ENCODE measurements at places on chromosomes 13 and 19.

DNA sequence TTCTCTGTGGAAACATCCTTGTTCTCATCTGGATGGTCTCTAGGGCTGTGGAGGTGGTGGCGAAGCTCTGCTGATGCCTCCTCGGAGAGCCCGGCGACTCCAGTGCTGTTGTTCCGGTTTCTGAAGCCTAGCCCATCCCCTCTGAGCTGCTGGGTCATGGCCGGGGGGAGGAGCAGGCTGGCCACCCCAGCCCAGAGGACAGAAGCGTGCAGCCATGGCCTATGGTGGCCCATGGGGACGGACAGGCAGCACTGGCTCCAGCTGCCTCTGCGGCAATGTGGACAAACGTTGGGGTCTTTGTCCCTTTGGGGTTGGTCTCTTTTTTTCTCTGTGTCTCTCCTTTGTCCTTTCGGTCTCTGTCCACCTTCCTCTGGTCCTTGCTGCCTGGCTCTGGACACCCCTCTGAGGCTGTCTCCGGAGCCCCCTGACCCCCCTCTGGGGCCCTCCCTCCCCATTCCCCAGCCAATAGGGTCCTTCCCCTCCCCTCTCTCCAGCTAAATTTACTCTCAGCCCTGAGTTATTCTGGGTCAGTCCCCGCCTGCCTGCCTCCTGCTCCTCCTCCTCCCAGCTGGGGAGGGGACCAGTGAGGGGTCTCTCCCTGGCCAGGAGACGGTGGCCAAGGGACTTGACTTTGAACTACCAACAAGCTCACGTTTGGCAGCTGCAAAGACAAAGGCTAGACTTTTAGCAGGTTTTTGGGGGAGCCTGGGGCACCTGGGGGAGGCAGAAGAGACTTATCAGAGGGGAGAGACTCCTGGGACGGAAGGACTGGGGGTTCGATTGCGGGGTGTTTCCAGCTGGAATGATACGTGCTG, at the start of gene HRC:
HRC (minus strand) TSS at position 392 of the 815 bp plus-strand sequence; CDS start at position 233, 159 bp downstream.
- no peak for DNase-seq

GRCh38 chr13:27321468-27322431, 51.1 kb downstream of the RASL11A start:
- DNase-seq: no peak

GRCh38 chr13:101262306-101262705, 154.0 kb downstream of the NALCN start:
- no peak for DNase-seq

GRCh38 chr13:107730813-107731212, 484.5 kb downstream of the LIG4 start:
- peak; percentile 4 for DNase-seq

DNA sequence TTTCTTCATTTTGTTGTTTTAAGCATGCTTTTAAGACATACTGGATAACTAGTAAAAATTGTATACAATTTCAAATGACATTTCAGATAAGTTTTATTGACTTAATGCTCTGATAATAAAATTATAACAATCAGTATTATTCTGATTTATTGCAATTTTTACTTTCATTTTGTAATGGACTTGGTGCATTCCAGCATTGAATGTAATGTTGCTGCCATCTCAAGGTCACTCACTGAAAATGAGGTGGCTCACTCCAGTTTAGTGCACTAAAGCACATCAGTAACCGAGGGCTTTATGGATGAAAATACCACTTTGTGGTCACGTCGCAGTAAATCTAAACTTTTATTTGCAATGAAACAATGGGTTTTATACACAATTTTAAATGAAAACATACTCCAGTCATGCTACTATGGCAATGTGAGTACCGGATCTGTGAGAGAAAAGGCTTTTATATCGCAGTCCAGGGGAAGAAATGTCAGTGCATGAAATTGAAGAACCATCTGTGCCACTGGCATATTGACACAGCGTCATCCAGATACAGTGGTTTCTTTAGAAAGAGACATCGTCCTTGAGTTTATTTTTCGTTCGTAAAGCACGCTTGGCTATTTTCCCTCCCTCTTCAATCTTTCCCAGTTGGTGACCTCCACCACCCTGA, 20.7 kb upstream of the ZNF507 start:
- no peak for DNase-seq

DNA sequence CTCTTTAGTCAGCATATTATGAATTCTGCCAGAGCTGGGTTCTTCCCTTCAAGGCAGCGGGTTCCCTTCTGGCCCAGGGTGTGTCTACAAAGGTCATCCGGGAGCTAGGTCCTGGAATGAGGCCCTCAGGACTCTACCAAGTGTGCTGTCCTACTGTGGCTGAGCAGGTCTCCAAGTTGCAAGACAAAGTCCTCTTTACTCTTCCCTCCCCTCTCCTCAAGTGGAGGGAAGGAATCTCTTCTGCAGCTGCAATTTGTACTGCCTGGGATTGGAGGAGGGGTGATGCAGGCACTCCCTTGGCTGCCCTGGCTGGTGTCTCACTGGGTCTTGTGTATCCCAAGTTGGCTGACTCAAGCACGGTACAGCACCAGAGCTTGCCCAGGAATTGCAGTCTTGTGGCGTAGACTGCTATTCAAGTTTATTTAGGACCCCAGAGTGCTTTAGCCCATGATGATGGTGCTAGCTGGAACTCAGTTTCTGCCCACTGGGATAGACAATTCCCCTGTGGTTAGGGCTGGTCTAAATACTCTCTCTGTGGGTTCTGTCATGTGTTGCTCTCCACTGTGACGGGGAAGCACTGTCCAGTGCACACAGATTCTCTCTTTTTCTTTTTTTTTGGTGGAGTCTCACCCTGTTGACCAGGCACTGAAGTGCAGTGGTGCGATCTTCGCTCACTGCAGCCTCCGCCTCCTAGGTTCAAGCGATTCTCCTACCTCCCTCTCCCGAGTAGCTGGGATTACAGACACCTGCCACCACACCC, 28.5 kb downstream of the RFC3 start:
- no peak for DNase-seq

DNA sequence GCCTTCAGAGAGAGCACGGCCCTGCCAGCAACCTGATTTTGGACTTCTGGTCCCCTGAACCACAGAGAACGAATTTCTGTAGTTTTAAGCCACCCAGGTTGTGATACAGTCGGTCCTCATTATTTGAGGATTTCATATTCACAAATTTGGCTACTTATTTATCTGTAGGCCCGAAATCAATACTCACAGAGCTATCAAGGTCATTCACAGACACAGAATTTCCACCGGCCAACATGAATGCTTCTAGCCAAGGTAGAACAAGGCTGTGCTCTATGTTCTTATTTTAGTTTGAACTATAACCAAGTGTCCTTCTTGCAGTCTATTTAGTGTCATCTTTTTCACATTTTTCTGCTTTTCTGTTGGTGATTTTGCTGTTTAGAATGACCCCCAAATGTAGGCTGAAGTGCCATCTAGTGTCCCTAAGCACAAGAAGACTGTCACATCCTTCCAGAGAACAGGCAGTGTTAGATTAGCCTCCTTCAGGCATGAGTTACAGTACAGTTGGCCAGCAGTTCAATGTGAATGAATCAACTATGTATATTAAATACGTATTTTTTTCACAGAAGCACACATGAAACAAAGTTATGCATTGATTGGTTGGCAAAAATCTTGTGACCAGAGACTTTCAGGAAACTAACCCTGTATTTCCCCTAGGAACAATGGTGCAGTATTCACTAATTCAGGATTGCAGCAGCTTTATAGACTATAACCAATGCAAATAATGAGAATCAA, 63.5 kb downstream of the C13orf42 start:
- no peak for DNase-seq

GRCh38 chr19:5697890-5698634, 8.0 kb downstream of the RPL36 start:
- no peak for DNase-seq

DNA sequence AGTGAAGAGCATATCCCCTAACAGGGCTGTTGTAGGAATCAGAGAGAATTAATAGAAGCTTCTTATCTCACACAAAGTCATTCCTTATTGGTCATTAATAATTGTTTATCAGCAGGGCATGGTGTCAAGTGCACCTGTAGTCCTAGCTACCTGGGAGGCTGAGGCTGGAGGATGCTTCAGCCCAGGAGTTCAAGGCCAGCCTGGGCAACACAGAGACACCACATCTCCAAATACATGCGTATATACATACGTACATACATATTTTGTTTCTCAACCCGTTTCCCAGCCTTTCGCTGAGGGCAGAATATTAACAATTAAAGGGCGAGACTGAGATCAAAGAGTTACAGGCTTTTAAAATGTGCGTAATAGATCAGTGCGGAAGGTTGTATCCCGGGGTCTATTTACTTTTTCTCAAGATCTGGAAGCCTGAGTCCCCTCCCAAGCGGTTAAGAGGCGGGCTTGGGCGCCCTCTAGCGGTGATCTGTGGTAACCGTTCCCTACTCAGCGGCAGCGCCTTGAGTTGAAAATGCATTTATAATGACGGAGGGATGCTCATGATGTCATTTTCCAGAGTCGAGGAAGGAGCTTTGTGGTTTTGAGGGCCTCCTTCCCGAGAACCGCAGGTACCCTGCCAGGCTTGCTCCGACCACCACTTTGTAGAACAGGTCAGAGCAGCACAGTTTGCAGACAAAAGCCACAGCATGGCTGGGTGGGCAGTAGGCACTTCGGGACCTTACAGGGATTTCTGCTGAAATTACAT, 169.6 kb upstream of the GPR12 start:
- no peak for DNase-seq

DNA sequence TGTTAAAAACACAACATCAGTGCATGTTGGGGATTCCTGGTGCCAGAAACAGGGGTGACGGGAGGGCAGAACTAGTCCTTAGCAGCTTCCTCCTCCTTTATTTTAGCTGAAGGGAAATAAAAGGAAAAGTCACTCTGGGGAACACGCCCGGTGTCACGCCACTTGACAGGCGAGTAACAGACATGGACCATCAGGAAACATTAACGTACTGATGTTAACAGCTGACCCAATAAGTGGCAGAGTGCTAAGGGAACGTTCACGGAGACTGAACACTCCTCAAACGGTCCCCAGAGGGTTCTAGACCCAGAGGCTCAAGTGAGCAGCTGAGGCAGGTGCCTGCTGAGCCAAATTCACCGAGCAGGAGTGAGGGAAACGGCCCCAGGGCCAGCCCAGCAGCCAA, 13.9 kb upstream of the EIF3G start:
- no peak for DNase-seq

GRCh38 chr19:31258211-31259052, 90.8 kb downstream of the TSHZ3 start:
- no peak for DNase-seq

- no peak for DNase-seq
These were observed 27.3 kb downstream of the CARM1 start for GRCh38 chr19:10898633-10899032.

- peak; percentile 16 for DNase-seq
These were observed 11.6 kb upstream of the HTR2A start for GRCh38 chr13:46908501-46908900.

DNA sequence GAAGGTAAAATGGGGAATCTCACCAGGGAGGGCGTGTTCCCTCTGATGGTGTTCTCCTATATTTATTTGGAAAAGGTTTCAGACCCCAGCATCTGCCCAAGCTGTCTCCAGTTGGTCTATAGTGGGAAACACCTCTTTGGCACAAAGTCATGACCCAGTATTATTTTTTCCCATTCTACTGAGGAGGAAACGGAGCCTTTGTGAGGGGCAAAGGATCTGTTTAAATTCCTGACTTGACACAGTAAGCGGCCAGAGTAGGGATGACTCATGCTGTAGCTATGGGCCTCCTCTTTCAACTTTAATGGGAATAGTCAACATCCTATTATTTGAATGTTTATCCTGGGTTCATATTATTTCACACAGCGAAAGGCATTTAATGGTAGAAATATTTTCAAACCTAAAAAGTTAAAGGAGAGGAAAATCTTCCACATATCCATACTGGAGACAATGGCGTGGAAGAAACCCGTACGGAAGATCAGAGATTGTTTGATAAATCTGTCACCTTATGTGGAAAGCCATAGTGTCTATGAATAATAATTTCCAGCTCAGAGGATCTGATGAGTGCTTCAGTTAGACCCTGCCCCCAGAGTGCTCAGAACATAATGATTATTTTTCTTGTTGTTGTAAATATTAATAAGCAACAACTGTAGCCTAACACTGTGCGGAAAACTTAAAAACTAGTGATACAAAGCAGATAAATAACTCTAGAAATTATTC, 126.0 kb downstream of the FOXO1 start:
- DNase-seq: no peak

DNA sequence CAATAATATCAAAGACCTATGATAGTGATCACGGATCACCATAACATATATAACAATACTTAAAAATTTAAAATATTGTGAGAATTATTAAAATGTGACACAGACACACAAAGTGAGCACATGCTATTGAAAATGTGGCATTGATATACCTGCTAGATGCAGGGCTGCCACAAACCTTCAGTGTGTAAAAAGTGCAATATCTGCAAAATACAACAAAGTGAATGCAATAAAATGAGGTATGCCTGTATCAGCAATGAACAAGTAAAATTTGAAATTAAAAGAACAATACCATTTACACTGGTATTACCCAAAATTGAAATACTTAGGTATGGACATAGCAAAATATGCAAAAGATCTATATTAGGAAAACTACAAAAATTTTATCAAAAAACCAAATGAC, 1217.8 kb upstream of the PCDH20 start:
- no peak for DNase-seq

DNA sequence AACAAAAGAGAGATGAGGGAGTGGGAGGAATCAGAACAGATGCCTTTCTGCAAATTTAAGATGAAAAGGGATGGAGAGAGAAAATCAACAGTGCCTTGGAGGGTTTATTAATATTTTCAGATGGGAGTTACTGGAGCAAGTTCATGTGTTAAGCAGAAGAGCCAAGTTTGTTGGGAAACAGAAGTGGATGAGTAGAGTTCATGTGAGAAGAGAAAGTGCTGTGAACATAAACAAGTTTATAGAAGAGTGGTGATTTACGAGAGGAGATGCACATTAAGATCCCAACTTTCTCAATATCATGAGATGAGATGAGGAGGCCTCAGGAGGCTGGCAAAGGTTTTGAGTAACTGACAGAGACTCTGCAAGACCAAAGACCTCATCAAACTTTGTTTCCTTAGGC, 274.1 kb upstream of the HTR2A start:
- DNase-seq: no peak

DNA sequence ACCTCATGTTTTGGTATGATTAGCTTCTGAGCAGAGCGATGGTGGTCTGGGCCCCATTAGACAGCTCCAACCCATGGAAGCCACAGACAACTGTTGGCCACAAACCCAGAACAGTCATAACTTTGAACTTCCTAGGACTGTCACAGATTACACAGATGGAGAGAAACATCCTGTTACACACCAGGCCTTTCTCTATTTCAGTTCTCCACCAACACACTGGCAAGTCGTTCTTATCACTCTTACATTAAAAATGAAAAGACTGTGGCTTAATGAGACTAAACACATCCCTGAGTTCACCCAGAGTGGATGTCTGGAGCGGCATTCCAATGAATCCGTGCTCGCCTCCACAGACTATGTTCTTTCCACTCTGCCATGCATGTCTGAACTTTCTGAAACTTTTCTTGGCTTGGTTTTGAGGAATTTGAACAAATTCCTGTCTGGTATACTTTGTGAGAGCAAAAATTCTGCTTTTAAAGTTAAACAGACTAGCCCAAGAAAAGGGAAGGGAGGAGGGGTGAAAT, 109.1 kb downstream of the NALCN start:
- peak; percentile 47 for DNase-seq

GRCh38 chr13:74796157-74796556, 662.0 kb upstream of the KLF12 start:
- DNase-seq: no peak

Measured in AG09319 (cell line).